ENCODE measurements at places on chromosomes 12 and 14.

- no peak for DNase-seq
Measured at GRCh38 chr12:49987625-49988303, 15.0 kb downstream of the AQP6 start.

DNA sequence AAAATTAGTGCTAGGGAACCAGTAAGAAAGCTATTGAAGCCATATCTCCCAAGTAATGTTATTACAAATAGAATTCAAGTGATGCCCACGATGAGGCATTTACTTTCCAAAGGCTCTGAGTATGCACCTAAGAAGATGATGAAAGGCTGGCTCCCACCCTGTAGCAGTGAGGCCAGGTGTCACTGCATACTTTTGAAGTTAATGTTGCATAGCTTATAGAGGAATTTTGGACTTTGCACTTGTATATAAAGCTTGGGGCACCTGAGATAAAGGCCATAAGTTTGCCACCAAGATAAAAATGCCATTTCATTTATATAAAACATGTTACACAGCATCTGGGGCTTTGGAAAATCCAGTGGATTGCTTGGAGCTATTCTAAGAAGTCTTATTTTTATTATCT lies 96.2 kb downstream of the PTPRB start:
- no peak for DNase-seq

DNA sequence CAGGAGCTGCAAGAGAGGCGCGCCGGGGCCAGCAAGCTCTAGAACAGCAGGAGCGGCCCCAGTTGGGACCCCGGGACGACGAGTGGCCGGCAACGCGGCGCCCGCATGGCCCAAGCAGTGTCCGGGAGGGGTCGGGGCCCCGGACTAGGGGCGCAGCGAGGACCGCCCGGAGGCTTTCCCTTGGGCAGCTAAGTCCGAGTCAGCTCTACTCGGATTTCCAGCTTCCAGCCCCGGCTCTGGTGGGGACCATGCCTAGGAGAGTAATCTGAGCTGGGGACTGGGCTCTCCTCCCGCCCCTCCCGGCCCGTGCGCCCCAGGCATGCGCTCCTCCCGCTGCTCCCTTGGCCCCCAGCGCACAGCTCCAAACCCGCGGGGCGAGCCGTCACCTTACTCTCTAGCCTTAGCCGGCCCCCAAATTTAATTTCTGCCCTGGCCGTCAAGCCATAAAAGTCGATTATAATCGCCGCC lies 41.6 kb upstream of the CAPRIN2 start:
- peak; percentile 75 for DNase-seq

- DNase-seq: no peak
Measured at GRCh38 chr12:82723093-82723492, 36.4 kb downstream of the TMTC2 start.

- DNase-seq: no peak
Measured at GRCh38 chr14:69387311-69387710, 10.8 kb downstream of the ERH start.

GRCh38 chr12:54360717-54361456 lies 3.4 kb downstream of the GPR84 start:
- peak; percentile 77 for DNase-seq

DNA sequence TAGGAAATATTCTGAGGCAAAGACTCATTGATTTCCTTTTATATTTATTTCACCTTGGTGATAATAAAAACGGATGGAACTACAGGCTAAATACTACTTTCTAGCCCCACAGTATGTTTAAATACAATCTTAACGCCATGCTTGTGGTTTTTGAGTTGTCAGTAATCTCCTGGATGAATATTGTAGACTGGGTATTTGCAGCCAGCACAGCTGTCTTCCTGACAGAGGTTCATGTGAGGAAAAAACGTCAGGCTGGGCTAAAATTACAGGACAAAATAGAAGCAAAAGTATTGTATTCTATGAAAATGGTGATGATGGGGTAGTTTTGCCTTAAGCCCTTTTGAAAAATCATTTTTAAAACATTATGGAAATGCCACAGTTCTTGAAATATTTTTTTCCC lies 140.9 kb downstream of the CCDC91 start:
- DNase-seq: no peak

- DNase-seq: peak; percentile 70
Measured at GRCh38 chr12:106226884-106227640, 20.8 kb downstream of the CKAP4 start.

GRCh38 chr14:23380197-23380914 lies 3.5 kb downstream of the CMTM5 start:
- DNase-seq: no peak

GRCh38 chr12:12946686-12947355 lies 5.1 kb downstream of the GPRC5D start:
- DNase-seq: peak; percentile 50

DNA sequence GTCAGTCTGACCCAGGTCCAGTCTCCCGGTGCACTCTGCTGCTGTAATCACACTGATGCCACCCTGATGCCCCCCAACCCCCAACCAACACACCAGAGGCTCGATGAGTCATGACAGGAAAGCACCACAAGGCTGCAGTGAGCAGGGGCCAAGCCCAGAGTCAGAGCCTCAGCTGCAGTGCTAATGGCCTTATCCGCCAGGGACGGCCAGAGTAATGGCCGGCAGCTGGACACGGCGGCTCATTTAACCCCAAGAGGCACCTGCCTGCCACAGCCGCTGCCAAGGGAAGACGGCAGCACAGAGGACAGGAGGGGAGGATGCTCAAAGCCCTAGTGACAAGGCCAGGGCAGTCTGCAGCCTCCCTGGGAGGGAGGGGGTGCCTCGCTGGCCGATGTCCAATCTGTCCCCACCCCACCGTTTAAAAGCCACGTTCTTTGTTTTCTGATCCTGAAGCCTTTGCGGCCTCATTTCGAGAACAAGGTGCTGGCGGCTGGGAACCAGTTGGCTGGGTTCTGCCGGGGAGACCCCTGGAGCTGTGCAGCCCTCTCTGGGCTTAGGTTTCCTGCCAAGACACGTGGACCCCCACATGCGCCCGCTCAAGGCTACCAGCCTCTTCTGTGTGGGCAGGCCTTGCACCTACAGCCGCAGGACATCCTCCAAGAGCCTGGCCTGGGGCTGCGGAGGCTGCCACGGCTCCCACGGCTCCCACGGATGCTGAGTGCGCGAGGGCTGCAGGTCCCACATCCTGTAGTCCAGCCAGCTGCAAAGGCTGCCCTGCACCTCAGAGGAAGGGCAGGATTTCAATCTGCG lies 13.1 kb downstream of the CCDC85C start:
- DNase-seq: peak; percentile 76

DNA sequence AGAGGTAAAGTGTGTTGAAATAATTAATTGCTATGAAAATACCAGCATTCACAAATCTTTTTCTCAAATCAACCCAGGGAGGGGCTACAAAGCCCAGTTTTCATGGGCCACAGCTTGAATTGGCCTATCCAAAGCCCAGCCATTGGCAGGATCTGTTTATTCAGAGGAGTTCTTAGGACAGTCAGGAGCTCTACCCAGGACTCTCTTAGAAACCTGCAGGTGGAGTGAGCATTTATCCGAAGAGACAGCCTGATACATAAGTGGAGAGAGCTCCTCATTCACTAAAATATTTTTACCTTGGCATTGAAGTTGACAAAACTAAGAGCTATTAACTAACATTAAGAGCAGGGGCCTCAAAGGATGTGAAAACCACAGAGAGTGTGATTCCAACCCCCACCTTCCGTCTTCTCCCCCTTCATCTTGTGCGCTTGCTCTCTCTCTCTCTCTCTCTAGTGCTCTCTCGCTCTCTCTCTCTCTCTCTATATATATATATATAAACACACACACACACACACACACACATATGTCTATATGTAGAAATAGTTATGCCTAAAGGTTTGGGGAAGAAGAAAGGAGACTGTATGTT lies 315.5 kb downstream of the SNAPC1 start:
- no peak for DNase-seq

DNA sequence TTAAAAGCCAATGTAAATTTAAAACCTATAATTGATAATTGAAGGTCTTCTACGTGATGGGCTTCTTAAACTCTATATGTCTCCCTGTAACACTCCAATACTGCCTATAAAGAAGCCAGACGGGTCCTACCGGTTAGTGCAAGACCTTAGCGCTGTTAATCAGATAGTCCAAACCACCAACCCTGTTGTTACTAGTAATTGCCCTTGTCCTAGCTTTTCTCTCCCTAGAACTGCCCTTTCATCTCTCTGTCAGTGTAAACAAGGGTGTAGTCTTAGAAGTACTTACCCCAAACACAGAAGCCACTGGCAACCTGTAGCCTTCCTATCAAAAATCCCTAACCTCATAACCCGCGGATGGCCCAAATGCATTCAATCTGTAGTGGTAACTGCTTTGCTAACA lies 243.0 kb upstream of the DIO3 start:
- DNase-seq: no peak

DNA sequence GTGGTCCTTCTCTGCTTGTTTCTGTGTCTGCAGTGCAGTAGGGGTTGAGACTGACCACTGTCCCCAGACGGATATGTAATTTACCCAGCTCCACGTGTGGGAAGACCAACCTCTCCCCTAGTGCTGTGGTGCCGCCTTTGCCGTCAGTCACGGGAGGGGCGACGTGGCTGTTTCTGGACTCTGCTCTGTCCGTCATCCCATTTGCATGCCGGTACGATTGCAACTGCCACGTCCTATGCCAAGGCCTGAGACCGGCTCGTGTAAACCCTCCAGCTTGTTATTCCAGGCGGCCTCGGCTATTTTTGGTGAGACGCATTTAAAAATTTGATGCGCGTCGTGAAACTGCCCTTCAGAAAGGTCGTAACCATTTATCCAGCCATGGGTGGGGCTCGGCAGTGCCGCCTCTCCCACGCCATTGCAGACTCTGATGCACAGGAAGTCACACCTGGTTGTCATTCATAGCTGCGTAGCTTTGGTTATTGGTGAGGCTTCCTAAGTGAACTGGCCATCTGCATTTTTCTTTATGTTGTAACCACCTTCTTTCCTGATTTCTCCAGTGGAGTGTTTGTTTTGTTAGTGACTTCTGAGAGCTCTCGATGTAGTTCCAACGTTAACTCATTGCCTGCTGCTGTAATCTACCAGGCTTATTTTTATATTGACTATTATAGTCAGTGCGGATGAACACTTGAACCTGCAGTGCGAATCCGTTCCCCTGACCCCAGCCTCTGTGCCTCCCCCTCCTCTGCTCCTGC lies 75.1 kb downstream of the ADGRD1 start:
- DNase-seq: no peak

GRCh38 chr12:112792743-112793142 lies 1.2 kb downstream of the RPH3A start:
- DNase-seq: no peak

- DNase-seq: peak; percentile 71
Measured at GRCh38 chr12:119544765-119545625, 48.6 kb upstream of the TMEM233 start.

DNA sequence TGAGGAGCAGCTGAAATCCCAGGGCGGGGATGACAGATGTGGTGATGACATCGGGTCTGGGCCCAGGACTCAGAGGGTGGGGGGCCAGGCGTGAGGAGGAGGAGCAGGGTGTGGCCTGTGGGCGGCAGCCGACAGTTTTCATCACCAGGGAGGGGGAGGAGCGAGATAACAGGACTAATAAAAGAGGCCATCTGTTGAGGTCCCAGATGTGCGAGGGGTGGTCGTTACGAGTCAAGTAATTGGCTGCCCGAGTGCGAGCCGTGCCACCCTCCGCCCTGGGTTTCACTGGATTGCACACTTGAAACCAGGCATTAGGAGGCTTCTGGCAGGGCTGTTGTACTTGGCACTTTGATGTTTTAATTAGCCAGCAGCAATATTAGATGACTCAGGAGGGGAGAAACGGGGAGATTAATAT lies 67.2 kb downstream of the NOS1 start:
- DNase-seq: no peak

DNA sequence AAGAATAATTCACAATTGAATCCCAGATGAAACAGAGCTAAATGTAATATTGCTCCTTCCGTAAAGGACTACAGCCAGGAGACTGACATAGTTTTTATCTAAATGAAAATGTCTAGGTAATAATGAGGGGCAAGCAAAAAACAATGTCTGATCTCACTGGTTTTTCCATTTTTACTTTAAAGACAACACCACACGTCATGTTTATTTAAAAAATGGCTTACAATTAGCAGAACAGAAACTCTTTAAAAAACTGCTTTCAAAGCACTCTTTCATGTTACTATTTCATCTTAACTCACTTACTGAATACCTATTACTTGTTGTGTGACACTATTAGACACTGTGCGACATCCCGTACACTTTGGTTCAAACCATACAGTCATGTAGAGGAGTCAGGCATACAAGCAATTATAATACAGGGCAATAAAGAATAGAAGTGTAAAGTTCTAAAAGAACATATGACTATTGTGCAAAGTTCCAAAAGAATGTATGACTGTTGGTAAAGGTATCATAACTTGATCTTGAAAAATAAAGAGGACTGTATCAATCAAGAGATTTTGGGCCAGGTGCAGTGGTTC lies 9.1 kb downstream of the BTBD7 start:
- no peak for DNase-seq

- DNase-seq: no peak
Measured at GRCh38 chr14:71308671-71309070, 401.4 kb downstream of the PCNX1 start.

GRCh38 chr14:23556700-23557440 lies 799 bp downstream of the THTPA start:
- no peak for DNase-seq

- no peak for DNase-seq
Measured at GRCh38 chr14:86672080-86672479, 1142.1 kb downstream of the FLRT2 start.

- peak; percentile 85 for DNase-seq
Measured at GRCh38 chr14:56333359-56334292, 215.4 kb downstream of the PELI2 start.

- no peak for DNase-seq
Measured at GRCh38 chr12:14650789-14651188, 45.6 kb downstream of the GUCY2C start.

DNA sequence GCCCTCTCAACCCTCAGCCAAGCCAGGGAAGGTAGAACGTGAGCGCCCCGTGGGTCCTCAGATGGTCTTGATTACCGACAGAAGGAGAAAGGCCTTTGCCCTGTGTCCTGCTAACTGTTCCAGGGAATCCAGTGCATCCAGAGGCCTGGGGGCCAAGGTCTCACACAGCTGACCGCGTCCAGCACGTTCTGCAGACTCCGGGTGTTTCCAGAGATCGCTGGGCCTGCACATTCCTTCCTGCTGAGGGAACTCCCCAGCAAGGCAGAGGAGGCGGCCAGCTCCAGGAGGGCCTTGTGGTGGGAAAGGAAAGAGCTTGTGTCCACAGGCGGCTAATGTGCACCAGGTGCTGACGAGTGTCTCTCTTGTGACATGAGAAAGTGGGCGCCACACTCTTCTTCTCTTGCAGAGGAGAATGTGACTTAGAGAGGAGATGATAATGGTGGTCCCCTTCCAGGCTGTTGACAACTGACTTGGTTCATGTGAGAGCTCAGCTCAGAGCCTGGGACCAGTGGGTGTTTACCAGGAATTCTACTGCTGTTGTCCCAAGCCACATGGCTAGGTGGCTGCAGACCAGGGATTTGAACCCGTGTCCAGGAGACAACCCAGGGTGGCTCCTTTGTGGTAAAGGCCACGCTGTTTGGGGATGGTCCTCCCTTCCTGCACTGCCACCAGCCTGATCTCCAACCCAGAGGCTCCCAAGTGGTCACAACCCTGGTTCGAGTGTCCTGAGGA lies 46.8 kb upstream of the DLK1 start:
- DNase-seq: peak; percentile 95

Measured in EH (cell line).